ENCODE measurements at places on chromosomes 6 and 20. TPM values are rescaled to one million over a fixed set of nuclear protein-coding genes. Genes with fewer than 3 reads are reported as not detected.

DNA sequence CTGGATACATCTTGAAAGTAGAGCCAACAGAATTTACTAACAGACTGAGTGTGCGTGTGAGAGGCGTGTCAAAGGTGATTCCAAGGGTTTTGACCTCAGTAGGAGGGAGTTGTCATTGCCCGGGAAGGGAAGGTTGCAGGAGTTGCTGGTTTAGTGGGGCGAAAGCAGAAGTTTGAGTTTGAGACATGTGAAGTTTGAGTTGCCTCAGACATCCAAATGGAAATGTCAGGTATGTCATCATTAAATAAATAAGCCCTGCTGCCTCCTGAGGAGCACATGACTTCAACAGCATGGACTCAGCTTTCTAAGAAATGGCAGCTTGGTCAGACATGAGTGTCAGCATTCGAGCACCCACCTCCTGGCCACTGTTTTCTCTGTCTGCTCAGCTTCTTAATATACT is 26.6 kb upstream of the TGM2 start:
- no peak for DNase-seq

DNA sequence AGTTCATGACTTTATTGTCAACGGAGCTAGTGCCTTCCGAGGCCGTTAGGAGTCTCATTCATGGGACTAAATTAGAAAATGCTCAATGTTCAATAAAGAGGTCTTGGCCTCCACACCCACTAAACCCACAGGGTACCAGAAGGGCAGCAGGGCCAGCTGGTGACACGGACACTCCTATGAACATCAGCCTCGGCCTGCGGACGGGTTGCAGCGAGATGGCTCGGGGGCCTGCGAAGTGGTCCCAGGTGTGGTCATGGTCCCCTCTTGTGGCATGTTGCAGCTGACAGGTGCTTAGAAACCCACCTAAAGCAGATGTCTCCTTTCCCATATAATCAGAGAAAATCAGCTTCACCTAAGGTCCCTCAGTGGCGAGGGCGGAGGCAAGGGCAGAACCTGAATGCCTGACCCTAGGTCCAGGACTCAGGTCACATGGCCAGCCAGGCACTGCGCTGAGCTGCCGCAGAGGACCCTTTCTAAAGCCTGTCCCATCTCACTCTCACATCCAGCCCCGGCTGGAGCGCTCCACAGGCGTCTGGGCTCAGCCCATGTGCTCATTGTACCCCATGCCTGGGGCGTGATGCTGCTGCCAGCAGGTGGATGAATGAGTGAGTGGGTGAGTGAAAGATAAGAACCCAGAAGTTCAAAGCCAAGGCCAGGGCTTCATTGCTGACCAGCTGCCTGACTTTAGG is 35.8 kb downstream of the NFATC2 start:
- no peak for DNase-seq

GRCh38 chr20:49657118-49657901 is 56.4 kb downstream of the B4GALT5 start:
- DNase-seq, result no peak

BEND6 gene
- total RNA-seq, result 0.15 TPM

MROH8 gene
- 1.2 TPM for total RNA-seq

GPX5 gene
- not detected for total RNA-seq

GRCh38 chr20:1786486-1786885 is 108.7 kb upstream of the SIRPA start:
- no peak for DNase-seq

- no peak for DNase-seq
Measured at GRCh38 chr20:11844691-11845090, 73.0 kb upstream of the BTBD3 start.

- no peak for DNase-seq
Measured at GRCh38 chr20:3250091-3250504, 11.1 kb upstream of the SLC4A11 start.

DNA sequence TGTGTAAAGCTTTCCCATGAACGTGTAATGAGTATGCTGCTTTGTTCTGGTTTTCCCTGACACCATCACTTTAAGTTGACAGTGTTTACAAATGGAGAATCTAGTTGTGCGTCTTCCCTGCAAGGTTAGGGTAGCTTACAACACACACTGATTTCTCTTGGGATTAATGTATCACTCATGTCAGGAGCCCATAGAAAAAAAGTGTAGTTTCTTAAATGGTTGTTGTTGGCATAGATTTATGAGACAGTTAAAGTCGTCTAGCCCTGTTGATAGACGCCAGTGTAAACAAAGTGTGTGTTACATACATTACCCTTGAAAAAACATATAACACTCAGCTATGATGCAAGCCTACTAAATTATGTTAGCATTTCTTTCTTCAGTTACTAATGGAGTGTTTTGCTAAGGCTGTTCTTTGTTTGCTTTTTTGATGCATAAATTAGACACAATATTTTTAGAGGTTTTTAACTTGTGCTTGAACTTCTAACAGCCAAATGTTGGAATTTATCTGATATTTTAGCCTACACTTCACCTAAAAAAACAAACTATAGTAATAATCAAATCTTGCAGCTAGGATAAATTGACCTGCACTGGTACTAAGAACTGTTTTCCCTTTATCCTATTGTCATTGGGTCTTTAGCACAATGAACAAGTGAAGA is 88.6 kb downstream of the RNF217 start:
- DNase-seq, result no peak

C6orf15 gene
- total RNA-seq, result not detected

DNA sequence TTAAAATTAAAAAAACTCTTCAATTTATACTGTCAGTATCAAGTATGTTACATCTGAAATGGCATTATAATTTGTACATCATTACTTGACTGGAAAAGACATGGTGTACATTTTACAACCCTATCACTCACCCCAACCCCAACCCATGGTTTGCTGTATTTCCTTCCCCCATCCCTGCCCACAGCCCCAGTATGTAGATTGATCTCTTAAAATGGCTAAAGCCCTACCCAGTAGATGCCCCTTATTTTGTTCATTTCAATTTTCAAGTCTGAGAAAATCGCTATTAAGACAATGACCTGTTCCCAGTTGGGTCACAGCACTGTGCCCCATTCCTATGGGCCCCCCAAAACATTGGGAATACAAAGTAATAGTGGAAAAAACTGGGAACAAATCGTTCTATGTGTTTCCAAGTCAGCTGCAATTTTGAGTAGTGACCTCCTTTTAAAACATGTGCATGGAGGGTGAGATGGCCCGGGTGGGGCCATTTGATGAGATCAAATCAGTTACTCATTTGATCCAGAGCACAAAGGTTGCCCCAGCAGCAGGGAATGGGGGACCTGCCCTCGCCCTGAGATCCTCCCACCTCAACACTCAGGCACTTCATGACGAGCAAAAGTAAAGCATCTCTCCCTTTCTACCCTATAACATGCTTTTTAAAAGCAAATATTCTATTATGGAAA is 13.3 kb downstream of the EZR start:
- no peak for DNase-seq

DNA sequence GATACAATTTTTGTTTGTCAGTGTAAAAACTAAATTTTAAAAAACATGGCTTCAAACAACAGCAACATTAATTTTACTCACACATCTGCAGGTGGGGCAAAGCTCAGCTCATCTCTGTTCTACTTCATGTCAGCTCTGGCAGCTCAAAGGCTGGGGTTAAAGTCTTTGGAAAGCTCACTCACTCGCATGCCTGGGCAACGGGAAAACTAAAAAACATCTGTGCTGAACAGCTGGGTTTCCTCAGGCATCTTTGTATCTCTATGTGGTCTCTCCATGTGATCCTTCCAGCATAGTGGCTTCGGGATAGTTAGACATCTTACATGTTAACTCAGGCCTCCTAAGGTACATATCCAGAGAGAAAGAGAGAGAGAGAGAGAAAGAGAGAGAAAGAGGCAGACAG is 499.6 kb downstream of the RFPL4B start:
- DNase-seq, result no peak

- no peak for DNase-seq
Measured at GRCh38 chr6:106539936-106540335, 89.4 kb downstream of the RTN4IP1 start.

CD93 gene
- 4.6 TPM for total RNA-seq

BIRC7 gene
- not detected for total RNA-seq

GRCh38 chr20:7596541-7596940 is 343.7 kb downstream of the HAO1 start:
- DNase-seq, result no peak

DNA sequence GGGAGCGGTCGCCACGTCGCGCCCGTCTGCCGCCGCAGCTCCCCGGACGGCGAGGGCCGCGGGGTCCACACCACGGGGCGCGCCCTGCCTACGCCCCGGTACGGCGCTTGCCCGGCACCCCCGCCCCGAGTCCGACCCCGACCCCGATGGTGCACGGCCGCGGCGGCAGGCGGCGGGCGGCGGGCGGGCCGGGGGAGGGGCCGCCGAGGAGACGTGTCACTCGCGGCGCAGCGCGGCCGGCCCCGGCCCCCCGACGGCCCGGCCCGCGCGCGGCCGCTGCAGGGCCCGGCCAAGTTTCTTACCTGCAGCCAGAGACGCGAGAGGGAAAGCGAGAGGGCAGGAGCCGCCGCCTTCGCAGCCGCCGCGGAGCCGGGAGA is 328 bp downstream of the RRBP1 start:
- no peak for DNase-seq

BPIFB1 gene
- not detected for total RNA-seq

STMN3 gene
- 111 TPM for total RNA-seq

- no peak for DNase-seq
Measured at GRCh38 chr20:13492001-13492481, 146.7 kb downstream of the TASP1 start.

- no peak for DNase-seq
Measured at GRCh38 chr6:11416936-11417576, 120.5 kb upstream of the TMEM170B start.

NRSN1 gene
- not detected for total RNA-seq

ZNF831 gene
- 37.8 TPM for total RNA-seq

- no peak for DNase-seq
Measured at GRCh38 chr20:45892828-45893500, 1.8 kb downstream of the CTSA start.

- DNase-seq, result no peak
Measured at GRCh38 chr20:25272223-25273000, 24.5 kb downstream of the PYGB start.

GRCh38 chr6:159761129-159761872 is 544 bp upstream of the ACAT2 start:
- DNase-seq, result no peak

DNA sequence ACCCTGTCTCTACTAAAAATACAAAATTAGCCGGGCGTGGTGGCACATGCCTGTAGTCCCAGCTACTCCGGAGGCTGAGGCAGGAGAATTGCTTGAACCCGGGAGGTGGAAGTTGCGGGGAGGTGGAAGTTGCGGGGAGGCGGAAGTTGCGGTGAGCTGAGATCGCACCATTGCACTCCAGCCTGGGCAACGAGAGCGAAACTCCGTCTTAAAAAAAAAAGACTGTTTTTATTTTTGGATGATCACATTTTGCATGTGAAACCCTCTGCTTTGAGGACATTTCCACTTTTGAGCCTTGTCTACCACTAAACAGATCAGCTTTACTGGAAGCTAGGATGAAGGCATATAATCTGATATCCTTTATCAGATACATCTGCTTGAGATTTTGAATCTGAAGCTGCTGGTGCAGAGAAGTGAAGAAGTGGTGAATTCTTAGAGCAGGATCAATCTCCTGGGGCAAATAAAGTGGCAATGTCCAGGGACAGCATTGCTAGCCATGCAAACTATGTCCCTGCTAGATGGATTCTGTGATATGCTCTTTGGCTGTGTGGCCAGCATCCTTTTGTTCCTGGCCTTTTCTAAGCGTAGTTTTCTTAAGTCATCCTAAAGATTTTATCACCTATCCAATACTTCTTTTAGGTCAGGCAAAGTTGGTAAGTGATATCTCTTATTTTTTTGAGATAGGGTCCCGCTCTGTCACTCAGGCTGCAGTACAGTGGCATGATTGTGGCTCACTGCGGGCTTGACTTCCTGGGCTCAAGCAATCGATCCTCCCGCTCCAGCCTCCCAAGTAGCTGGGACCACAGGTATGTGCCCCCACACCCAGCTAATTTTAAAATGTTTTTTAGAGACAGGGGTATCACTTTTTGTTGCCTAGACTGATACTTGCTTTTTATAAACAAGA is 23.3 kb downstream of the RBL1 start:
- no peak for DNase-seq

GRCh38 chr6:159806021-159806458 is 6.0 kb downstream of the PNLDC1 start:
- DNase-seq, result no peak

DNA sequence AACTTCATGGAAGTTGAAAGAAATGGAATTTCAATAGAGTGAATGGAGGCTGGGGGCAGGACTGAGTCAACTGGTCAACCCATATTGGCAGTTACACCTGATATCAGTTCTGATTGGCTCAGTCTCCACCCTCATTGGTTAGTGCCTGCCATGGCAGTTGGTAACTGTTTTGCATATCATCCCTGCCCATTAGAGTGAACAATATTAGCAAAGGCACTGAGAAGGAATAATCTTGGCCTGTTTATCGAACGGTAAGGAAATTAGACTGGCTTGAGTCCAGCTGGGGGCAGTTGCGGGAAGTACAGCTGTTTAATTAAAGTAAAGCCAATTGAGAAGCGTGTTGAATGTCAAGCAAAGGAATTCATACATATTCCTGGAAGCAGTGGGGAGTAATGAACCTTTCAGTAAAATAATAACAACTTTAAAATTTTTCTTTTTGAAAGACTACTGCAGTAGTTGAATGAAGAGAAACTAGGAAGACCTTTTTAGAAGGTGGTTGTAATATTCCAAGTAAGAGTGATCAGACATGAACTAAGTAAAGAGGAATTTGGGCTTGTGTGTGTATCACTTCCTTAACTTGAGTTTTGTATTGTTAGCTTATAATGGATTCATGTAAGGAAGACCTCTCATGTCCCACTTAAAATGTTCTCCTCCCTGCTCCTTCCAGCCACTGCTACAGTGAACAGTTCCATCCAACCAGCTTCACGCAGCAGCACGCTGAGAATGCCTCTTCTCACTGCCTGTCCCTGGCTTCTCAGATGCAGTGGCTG is 17.2 kb upstream of the FAM50B start:
- DNase-seq, result no peak

- no peak for DNase-seq
Measured at GRCh38 chr6:128990360-128990759, 107.4 kb downstream of the LAMA2 start.

GRCh38 chr6:155311086-155311485 is 3.2 kb downstream of the TFB1M start:
- no peak for DNase-seq

DNA sequence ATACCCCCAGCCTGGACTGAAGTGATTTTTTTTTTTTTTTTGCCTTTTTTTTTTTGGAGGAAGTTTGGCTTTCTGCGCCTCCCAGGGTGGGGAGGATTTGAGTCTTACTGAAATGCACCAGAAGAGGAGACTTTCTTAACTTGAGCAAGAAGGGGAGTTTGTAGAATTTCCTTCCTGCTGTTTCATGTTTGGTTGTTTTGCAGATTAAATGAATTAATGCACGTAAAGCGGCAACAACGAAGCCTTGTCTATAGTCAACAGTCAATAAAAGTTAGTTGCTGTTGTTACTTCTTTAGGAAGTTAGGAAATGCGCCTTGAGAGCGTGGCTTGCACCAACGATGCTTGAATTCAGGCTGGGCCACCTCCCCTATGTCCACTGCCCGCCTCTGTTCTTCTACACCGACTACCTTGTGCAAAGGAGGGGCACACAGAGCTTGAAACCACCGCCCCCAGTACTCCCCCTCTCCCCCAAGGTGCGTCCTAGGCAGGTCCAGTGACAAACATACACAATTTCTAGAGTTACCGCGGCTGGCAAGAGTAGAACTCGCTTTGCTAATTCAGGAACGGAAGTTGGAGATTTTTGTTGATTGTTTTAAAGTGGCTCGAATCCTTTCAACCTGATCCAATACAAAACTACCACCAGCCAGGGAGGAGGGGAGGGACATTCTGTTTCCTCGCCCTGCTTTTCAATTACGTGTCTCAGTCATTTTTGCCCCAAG is 830 bp upstream of the CYP24A1 start:
- DNase-seq, result no peak

- no peak for DNase-seq
Measured at GRCh38 chr6:147972448-147972847, 370.2 kb upstream of the SASH1 start.

SLC17A1 gene
- not detected for total RNA-seq

All from naive thymus-derived CD4-positive, alpha-beta T cell (primary cell).